ENCODE measurements at places on chromosomes 6 and 20.
A peak's percentile ranks its signal among the peaks of the same experiment; 100 is the strongest.

GRCh38 chr20:6588296-6588695, 179.2 kb upstream of the BMP2 start:
- H3K27me3 ChIP-seq = no peaks in the 10 kb centered on the region
- H3K4me3 ChIP-seq = no peak overlapping the region
- no peak for DNase-seq
- H3K36me3 ChIP-seq = no peaks in the 10 kb centered on the region

DNA sequence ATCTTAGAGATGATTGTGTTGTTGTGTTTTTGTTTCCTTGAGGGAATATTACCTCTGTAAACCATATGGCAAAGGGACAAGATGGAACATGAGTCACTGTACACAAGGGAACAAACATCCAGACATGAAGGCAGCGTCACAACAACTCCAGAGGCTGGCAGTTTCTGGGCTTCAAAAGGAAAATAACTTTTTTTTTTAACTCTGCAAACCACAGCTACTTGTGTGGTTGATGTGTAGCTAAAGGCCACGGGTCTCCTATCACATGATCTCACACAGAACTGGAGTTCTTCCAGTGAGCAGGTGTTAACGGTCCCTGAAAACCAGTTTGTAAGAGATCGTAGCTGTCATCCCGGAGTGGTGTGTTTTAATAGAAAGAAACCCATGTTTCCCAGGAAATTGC, 33.2 kb upstream of the HBS1L start:
- H3K4me1 ChIP-seq = no peaks in the 10 kb centered on the region
- H3K27ac ChIP-seq = no peak overlapping the region
- H3K27me3 ChIP-seq = no peaks in the 10 kb centered on the region
- DNase-seq = no peak
- no peaks in the 10 kb centered on the region for H3K36me3 ChIP-seq

DNA sequence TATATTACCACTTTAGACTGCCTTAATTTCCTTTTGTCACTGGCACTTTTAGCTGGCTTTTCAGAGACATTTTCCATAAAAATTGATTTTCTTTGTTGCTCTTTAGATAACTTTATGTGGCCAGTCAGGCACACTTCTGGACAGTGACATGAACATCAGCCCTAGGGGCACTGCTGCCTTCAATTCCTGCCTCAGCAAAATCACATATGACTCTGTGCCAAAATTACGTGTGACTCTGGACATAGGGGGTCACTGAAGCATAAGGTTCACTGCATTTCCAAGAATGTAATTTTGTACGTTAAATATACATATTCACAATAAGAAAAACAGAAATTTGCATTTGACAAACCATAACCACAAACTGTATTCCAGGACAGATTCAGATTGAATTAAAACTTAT, 66.5 kb downstream of the ESF1 start:
- no peaks in the 10 kb centered on the region for H3K27me3 ChIP-seq
- DNase-seq = no peak
- no peaks in the 10 kb centered on the region for H3K36me3 ChIP-seq
- H3K27ac ChIP-seq = no peak overlapping the region
- H3K4me1 ChIP-seq = no peaks in the 10 kb centered on the region

- H3K4me3 ChIP-seq = no peak overlapping the region
- no peaks in the 10 kb centered on the region for H3K27me3 ChIP-seq
Observed at GRCh38 chr6:42339991-42340401, 111.7 kb downstream of the TRERF1 start.

DNA sequence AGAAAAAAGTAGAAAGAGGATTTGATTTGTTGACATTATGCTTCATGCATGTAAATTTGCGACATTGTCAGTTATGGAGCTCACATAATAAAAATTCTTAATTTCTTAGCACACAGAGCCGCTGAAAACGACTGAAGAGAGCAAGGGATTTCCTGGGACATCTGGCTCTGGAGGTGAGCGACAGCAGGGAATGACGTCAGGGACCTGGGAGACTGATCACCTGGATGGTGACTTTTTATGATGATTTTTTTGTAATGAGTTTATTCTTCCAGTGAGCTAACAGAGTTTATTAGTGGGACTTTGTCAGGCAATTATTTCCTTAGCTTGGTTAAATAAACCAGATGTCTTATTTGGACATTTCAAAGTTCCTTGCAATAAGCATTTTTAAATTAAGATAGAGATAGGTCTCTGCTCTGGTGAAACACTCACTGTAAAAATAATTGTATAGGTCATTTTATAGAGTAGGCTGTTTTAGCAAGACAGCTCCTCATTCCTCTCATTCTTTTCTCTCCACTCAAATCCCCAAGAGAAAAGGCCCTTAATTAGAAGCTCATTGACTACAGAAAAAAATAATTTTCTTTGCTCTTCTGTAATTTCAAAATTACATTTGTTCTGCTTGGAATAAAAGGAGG, 19.4 kb downstream of the TMEM200A start:
- DNase-seq = no peak
- no peak overlapping the region for H3K4me3 ChIP-seq
- no peaks in the 10 kb centered on the region for H3K4me1 ChIP-seq
- no peaks in the 10 kb centered on the region for H3K36me3 ChIP-seq

DNA sequence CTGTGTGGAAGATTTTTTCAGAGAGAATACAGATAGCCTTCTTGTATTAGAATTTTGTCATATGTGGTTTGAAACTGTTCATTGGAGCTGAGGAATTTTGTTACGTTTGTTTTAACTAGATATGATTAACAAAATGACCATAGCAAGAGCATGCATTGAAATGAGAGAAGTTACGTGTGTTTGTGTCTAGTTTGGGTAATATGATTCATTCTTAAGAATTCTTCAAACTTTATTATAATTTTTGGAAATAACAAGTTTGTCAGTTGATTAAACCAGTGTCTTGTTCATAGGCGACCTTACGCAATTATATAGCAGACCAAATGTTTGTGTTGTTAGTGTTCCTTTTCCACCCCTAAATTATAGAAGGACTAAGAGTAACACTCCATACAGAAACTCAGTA, 5.5 kb downstream of the GMNN start:
- H3K4me1 ChIP-seq = no peaks in the 10 kb centered on the region
- H3K36me3 ChIP-seq = peaks cover 8% of the 10 kb centered on the region
- no peak overlapping the region for H3K27ac ChIP-seq
- no peaks in the 10 kb centered on the region for H3K27me3 ChIP-seq
- H3K4me3 ChIP-seq = no peak overlapping the region

GRCh38 chr20:38748861-38749149, 545 bp downstream of the ACTR5 start:
- H3K27me3 ChIP-seq = no peaks in the 10 kb centered on the region
- DNase-seq = no peak
- no peaks in the 10 kb centered on the region for H3K4me1 ChIP-seq
- H3K36me3 ChIP-seq = no peaks in the 10 kb centered on the region
- peak overlapping the region; percentile 96 for H3K27ac ChIP-seq

- no peaks in the 10 kb centered on the region for H3K36me3 ChIP-seq
- H3K27me3 ChIP-seq = no peaks in the 10 kb centered on the region
- DNase-seq = no peak
Observed at GRCh38 chr6:6566766-6567165, 21.8 kb upstream of the LY86 start.

GRCh38 chr20:51494241-51495110, 48.0 kb downstream of the NFATC2 start:
- H3K4me1 ChIP-seq = peaks cover 6% of the 10 kb centered on the region
- no peaks in the 10 kb centered on the region for H3K27me3 ChIP-seq
- no peak for DNase-seq
- H3K4me3 ChIP-seq = no peak overlapping the region
- no peaks in the 10 kb centered on the region for H3K36me3 ChIP-seq
- H3K27ac ChIP-seq = no peak overlapping the region

GRCh38 chr6:42387336-42387735, 64.4 kb downstream of the TRERF1 start:
- H3K27ac ChIP-seq = no peak overlapping the region
- DNase-seq = no peak
- H3K36me3 ChIP-seq = no peaks in the 10 kb centered on the region
- H3K27me3 ChIP-seq = no peaks in the 10 kb centered on the region
- no peaks in the 10 kb centered on the region for H3K4me1 ChIP-seq

GRCh38 chr20:33433465-33434234, 9.9 kb downstream of the SNTA1 start:
- no peak overlapping the region for H3K4me3 ChIP-seq
- no peaks in the 10 kb centered on the region for H3K36me3 ChIP-seq
- DNase-seq = no peak
- no peaks in the 10 kb centered on the region for H3K4me1 ChIP-seq

DNA sequence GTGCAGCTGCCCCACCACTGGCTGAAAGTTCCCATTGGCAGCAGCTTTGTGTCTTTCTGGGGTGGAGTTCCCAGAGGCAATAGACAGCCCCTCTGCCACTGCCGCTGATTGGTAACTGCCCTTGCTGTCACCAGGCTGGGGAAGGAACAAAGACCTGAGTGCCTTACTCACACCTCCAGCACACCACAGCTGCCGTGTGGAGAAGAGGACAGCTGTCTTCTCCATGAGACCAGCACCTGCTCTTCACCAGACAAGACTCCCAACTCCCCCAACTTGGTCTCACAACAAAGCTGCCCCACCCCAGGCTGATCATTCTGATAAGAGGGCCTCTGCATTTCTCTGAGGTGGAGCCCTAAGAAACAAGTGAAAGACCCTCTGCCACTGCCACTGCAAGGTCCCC, 39.7 kb upstream of the PTCHD4 start:
- H3K4me3 ChIP-seq = no peak overlapping the region
- H3K27me3 ChIP-seq = no peaks in the 10 kb centered on the region
- H3K36me3 ChIP-seq = no peaks in the 10 kb centered on the region
- H3K27ac ChIP-seq = no peak overlapping the region
- no peaks in the 10 kb centered on the region for H3K4me1 ChIP-seq

- H3K4me1 ChIP-seq = peaks cover 27% of the 10 kb centered on the region
- H3K27ac ChIP-seq = peak overlapping the region; percentile 40
- H3K36me3 ChIP-seq = no peaks in the 10 kb centered on the region
- H3K27me3 ChIP-seq = no peaks in the 10 kb centered on the region
- no peak for DNase-seq
Observed at GRCh38 chr20:47577314-47577713, 75.6 kb downstream of the NCOA3 start.

DNA sequence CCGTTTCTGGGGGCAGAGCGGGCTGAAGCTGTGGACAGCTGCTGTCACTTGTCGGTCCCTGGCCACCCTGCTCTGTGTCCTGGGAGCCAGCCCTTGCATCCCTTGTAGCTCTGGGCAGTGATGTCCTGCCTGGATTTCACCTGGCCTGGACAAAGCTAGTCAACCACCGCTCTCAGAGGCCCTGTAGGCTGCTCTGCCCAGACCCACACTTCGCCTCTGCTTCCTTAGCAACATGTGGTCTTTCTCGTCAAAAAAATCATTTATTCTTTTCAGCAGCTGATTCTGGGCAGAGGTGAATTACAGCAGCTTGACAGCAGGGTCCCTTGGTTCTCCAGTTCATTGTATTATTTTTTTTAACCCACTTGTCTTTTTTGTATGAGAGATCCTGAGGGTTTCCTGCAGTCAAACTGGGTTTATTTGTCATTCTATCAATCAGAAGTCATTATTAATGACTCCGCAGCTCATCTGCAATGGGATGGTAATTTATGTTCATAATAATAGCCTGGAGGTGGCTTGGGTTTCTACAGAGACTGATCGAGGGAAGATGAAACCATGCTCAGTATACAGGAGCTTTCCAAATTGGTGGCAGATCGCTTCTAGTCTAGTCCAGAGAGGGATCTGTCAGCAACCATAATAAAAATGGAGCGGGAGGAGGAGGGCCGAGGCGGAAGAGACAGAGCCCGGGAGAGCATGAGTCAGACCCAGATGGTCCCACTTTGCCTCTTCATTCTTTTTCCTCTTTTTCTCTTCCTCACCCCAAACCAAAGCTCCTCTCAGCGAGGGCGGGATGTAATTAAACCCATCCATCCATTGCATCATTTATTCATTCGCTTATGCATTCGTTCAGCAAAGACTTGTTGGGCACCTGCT, 22.4 kb downstream of the EDN3 start:
- H3K4me3 ChIP-seq = no peak overlapping the region
- H3K36me3 ChIP-seq = no peaks in the 10 kb centered on the region
- no peak overlapping the region for H3K27ac ChIP-seq
- H3K27me3 ChIP-seq = no peaks in the 10 kb centered on the region
- DNase-seq = no peak
- H3K4me1 ChIP-seq = no peaks in the 10 kb centered on the region

GRCh38 chr6:130932438-130932837, 105.2 kb downstream of the SMLR1 start:
- no peaks in the 10 kb centered on the region for H3K36me3 ChIP-seq
- no peak for DNase-seq
- no peak overlapping the region for H3K4me3 ChIP-seq
- H3K27ac ChIP-seq = no peak overlapping the region
- H3K4me1 ChIP-seq = no peaks in the 10 kb centered on the region

GRCh38 chr6:14984519-14984853, 261.4 kb upstream of the JARID2 start:
- no peak overlapping the region for H3K4me3 ChIP-seq
- H3K27ac ChIP-seq = no peak overlapping the region
- DNase-seq = no peak
- no peaks in the 10 kb centered on the region for H3K36me3 ChIP-seq
- H3K27me3 ChIP-seq = no peaks in the 10 kb centered on the region
- H3K4me1 ChIP-seq = no peaks in the 10 kb centered on the region

DNA sequence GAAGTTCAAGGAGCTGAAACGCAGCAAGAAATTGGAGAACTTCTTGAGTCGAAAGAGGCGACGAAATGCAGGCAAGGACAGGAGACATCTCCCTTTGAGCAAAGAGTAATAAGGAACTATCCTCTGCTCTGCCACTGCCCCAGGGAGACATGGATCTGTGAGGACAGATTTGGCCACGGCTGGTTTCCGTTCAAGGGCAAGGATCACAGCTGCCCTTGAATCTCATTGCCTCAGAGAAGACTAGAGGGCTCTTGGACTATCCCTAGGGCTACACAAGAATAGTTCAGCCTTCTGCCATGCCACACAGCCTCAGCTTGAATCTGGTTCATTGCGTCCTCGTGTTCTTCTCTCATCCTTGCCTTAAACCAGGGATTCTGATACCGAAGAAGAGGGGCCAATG, 7.7 kb downstream of the RRP36 start:
- H3K27me3 ChIP-seq = no peaks in the 10 kb centered on the region
- no peak overlapping the region for H3K4me3 ChIP-seq
- peaks cover 6% of the 10 kb centered on the region for H3K36me3 ChIP-seq
- no peaks in the 10 kb centered on the region for H3K4me1 ChIP-seq

- H3K36me3 ChIP-seq = no peaks in the 10 kb centered on the region
- H3K27ac ChIP-seq = no peak overlapping the region
- peak overlapping the region; percentile 11 for H3K4me3 ChIP-seq
- no peaks in the 10 kb centered on the region for H3K27me3 ChIP-seq
Observed at GRCh38 chr6:105900125-105900937, 185.8 kb upstream of the PRDM1 start.
